ENCODE measurements at places on chromosomes 12 and 14. TPM values are rescaled to one million over a fixed set of nuclear protein-coding genes. Genes with fewer than 3 reads are reported as not detected.

ISCA2 gene
- 14.9 TPM for total RNA-seq

SLCO1A2 gene
- total RNA-seq = 0.35 TPM

ACOT4 gene
- 2.7 TPM for total RNA-seq

SYNDIG1L gene
- not detected for total RNA-seq

GYS2 gene
- total RNA-seq = not detected

ITGB7 gene
- total RNA-seq = 2.8 TPM

All from renal cortical epithelial cell (primary cell).